Hair follicular keratinocyte (primary cell): ENCODE measurements at places on chromosomes 5 and 9. TPM values are rescaled to one million over a fixed set of nuclear protein-coding genes. Genes with fewer than 3 reads are reported as not detected.

NRG2 gene
- total RNA-seq, result 0.08 and 1.2 TPM in 2 replicates

NMUR2 gene
- total RNA-seq, result not detected in 2 replicates

THG1L gene
- 12.4 and 25.5 TPM in 2 replicates for total RNA-seq

AIF1L gene
- 0.55 and 1.9 TPM in 2 replicates for total RNA-seq

LCN12 gene
- total RNA-seq, result not detected in 2 replicates

ACOT12 gene
- not detected in 2 replicates for total RNA-seq

DBH gene
- total RNA-seq, result not detected in 2 replicates

KCNN2 gene
- total RNA-seq, result not detected in 2 replicates

CCDC127 gene
- 4.3 and 5.2 TPM in 2 replicates for total RNA-seq

LRRC70 gene
- not detected in 2 replicates for total RNA-seq

RASGEF1C gene
- total RNA-seq, result not detected in 2 replicates

PCDHAC2 gene
- total RNA-seq, result 1.1 and 1.3 TPM in 2 replicates

TMEM252 gene
- not detected in 2 replicates for total RNA-seq

MCTP1 gene
- 6.8 and 8.5 TPM in 2 replicates for total RNA-seq
